Activated naive CD4-positive, alpha-beta T cell treated with anti-CD3 and anti-CD28 coated beads, Interleukin-2, amount 10 ng/mL, durations not matched to agents 7 days and 5 days (primary cell): ENCODE measurements at places on chromosomes 16 and 17.
A peak's percentile ranks its signal among the peaks of the same experiment; 100 is the strongest.

DNA sequence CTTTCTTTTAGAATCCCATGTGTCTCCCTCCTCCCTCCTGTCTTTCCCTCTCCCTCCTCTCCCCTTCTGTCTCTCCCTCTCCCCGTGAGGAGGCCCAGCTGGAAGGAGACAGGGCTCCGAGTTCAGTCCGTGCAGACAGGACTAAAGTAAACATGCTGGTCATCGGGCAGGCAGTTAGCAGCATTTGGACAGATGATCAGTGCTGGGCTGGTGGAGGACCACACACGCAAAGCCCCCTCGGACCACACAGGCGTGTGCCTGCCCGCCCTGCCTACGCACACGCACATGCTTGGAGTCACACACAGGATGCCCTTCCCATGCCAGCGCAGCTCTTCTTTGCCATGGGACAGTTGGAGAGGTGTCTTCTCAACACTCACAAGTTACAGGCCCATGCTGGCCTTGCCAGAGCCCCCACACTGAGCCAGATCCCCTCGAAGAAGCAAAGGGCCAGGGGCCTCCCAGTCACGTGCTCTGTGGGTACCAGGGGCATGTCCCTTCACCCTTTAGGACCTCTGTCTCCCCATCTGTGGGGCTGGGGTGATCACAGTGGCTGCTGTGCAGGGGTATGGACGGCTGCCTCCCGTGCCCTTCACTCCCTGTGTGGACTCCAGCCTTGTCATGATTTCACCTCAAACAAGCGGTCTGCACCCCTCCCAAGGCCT is 215.7 kb upstream of the FOXF1 start:
- DNase-seq, result no peak

DNA sequence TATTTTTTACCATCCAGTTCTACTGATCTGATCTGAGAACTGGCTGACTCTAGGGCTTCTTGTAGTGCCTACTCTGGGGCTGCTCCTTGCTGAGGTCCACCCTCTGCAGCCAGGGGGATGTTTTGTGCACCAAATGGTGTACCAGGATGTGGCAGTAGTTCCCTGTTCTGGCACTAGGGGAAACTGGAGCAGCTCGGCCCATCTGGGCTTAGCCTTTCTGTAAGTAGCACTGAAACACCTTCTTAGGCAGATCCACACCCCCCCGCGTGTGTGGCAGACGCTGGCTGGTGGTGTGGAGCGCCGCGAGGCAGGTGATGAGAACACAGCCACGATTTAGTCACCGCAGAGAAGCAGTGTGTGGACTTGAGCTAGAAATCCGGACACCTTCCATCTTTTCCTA is 17.0 kb downstream of the DUSP14 start:
- peak; percentile 52 for DNase-seq

GRCh38 chr16:49466529-49466831 is 92.9 kb downstream of the C16orf78 start:
- DNase-seq, result no peak

DNA sequence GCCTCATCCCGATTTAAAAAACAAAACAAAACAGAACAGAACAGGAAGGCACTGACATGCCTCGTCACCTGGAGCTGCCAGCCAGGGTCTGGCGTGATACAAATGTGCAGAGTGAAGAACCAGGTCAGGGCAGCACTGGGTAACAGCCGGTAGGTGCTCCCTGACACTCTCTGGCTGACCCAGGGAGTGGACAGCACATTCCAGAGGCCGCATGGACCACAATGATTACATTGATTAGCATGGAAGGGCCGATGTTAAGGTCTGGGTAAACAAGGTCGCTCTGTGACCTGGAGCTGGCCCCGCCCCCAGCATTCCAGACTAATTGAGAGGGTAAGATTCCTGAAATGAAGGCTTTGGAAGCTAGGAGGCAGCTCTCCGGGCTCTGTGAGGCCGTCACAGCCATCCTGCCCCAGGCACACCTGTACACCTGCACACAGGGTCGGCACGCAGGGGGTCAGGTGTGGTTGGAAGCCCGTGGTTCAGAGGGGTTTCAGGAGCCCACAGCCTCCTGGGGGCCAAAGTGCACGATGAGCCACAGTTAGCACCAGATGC is 21.4 kb downstream of the PIEZO1 start:
- DNase-seq, result no peak

DNA sequence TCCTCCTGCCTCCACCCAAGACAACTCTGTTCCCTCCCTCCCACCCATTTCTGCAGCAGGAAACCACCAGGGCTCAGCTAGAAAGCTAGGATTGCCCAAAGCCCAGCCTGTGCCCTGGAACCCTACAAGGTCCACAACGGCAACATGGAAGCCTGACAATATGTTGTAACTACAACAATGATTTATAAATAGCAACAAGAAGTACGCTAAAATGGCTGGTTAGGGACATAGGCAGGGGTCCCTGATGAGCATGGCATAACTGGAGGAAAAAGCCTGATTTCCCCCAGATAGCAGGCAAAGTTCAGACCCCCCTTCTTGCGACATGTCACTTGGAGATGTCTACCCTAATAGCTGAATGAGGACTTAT is 6.6 kb downstream of the ST3GAL2 start:
- DNase-seq, result no peak

DNA sequence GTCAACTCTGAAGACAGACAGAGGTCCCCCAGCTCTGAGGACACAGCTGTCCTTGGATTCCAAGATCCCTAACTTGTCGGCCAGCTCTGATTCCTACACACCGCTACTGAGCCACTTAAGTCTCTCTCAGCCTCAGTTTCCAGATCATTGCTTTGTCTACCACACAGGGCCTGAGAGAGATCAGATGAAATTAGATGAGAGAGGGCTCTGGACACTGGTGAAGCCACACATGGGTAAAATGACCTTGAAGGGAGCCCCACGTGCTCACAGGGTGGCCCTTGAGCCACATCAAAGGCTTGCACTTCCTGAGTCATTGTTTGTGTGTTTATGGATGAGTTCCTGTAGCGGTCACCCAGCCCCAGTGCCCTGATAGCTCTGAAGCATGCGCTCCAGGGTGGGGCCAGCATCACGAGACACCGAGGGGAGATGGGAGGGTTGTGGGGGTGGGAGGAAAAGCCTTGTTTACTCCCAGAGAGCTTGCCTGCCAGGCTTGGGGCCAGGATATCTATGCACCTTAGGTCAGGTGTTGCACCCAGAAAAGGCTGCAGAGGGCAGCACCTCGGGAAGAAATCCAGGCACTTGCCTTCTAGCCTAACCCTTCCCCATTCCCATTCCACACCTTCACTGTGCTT is 32.7 kb upstream of the SLC6A2 start:
- DNase-seq, result no peak

DNA sequence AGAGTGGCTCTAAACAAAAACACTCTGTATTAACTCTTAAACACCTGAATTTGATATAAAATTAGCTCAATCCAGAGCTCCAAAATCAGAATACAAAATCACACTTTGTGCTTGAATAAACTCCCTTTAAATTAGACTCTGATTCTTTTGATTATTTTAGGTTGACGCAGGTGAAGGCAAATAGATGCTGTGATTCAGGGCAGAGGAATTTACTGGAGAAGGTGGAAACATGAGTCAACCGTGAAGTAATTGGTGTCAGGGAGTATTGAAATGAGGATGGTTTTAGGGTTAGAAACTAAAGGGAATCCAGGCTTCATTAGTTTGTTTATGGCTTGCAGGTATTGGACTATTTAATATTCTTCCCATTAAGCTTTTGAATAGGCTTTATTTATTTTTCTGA is 37.1 kb upstream of the TEKT1 start:
- no peak for DNase-seq

DNA sequence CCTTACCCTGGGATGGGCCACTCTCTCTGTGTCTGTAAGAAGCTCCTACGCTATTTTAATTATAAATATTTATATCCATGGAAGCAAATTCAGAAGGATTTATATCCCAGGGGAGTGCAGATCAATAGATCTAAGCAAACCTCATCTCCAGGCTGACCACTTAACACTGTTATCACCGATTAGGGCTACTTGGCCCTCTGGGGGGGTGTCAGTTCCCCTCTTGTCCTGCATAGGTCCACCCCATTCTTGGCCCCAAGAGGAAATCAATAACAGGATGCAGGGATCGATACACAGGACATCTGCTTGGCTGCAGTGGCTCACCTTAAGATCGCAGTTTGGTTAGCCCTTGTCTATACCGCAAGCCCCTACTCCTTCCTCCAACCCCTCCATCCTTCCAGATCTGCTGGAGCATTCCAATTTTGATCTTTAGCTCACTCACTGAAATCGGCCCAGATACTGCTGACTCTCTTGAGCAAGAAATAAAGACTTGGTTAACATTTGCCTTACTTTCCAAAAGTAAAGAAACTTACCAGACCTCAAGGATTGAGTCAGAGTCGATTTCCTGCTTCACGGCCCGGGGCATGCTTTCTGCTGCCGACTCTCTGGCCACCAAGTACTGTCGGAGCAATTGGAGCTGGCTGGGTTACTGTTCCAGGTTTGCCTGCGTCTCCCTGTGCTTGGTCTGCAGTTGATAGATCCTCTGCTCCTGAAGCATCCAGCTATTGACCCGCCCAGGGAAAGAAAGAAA is 112.3 kb upstream of the PMFBP1 start:
- no peak for DNase-seq

GRCh38 chr17:40791787-40792436 is 7.8 kb downstream of the KRT28 start:
- DNase-seq, result no peak

GRCh38 chr16:53509906-53510703 is 7.1 kb upstream of the AKTIP start:
- peak; percentile 61 for DNase-seq

GRCh38 chr17:39952680-39953470 is 9.9 kb upstream of the GSDMA start:
- DNase-seq, result peak; percentile 99

GRCh38 chr16:67444259-67445125 is 13.6 kb downstream of the HSD11B2 start:
- DNase-seq, result no peak

GRCh38 chr16:19127205-19127604 is 13.4 kb downstream of the ITPRIPL2 start:
- no peak for DNase-seq

- no peak for DNase-seq
Observed at GRCh38 chr16:74320707-74321106, 24.1 kb downstream of the PSMD7 start.

- peak; percentile 50 for DNase-seq
Observed at GRCh38 chr16:12646490-12647274, 157.0 kb downstream of the CPPED1 start.

- no peak for DNase-seq
Observed at GRCh38 chr17:11300738-11301137, 59.7 kb downstream of the SHISA6 start.

DNA sequence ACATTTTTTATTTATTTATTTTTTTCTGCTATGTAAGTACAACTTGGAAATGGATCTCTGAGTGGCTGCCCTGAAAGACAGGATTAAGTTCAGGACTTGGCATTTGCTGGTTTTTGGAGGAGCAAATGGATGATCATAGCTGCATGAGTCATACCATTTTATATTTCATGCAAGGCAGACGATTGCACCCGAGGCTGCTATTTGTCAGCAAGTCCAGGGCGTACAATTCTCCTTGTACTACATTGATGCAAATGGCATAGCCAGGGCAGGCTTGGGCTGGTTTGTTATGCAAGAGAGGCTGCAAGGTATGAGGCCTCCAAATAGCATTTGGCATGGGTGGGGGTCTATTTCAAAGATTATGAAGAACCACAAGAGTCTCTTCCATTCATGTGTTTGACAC is 81.2 kb upstream of the CACNG3 start:
- no peak for DNase-seq

GRCh38 chr16:7318686-7319085 is 14.0 kb upstream of the RBFOX1 start:
- no peak for DNase-seq

DNA sequence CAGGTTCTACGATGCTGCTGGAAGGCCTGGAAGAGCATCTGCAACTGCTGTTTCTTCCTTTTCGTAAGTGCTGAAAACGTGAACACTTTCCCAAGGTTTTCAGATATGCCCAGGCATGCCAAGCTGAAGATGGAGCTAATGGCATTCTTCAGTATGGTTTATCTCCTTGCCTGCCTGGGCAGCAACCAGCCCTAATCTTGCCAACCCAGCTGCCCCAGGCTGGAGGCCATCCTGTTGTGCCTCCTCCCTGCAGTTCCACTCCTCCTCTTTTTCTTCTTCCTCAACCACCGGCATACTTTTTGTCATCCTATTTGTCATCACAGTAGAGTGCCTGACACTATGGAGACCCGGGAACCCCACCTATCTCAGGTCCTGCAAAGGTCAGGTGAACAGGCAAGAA is 1849.3 kb downstream of the TP53TG3F start:
- no peak for DNase-seq

- peak; percentile 56 for DNase-seq
Observed at GRCh38 chr17:38881600-38882191, 11.8 kb downstream of the LASP1 start.

GRCh38 chr17:72416054-72416675 is 295.3 kb downstream of the SOX9 start:
- DNase-seq, result no peak

- DNase-seq, result no peak
Observed at GRCh38 chr16:8561496-8561895, 28.8 kb downstream of the TMEM114 start.

- DNase-seq, result no peak
Observed at GRCh38 chr17:15106540-15106939, 158.6 kb downstream of the PMP22 start.

DNA sequence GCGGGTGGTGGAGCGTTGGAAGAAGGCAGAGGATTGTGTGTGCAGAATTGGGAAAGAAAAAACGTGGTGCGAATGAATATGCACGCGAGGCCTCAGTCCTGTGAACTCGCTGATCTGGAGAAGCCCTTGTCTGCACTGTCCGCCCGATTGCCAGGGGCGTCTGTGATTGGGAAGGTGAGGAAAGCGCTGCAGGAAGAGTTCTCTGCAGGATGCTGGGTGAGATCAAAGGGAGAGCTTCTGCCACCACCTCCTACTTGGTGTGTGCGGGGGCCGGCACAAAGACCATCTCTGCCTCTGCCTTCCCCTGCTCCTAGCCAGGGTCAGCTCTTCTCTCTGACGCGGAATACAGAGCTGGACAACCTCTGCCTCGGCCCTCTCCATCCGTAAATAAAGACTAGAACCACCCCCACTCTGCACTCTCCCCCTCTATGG is 841 bp upstream of the RAB5C start:
- DNase-seq, result no peak

DNA sequence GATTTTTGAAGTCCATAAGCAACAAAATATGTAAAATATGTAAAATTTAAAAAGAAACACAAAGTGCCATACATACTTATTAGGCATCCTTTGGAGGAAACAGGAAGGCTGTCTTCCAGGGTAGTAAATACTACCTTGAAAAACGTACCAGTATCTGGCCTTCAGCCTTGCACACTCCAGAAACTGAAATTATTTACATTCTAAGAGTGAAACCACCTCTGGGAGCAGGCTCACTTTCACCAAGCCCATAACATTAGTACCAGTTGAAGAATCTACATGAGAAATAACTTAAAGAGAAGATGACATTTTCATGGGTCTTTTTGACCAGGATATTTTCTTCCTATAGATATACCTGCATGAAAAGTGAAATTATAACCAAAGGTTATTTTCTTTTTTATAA is 6.4 kb downstream of the KRTAP9-1 start:
- no peak for DNase-seq

DNA sequence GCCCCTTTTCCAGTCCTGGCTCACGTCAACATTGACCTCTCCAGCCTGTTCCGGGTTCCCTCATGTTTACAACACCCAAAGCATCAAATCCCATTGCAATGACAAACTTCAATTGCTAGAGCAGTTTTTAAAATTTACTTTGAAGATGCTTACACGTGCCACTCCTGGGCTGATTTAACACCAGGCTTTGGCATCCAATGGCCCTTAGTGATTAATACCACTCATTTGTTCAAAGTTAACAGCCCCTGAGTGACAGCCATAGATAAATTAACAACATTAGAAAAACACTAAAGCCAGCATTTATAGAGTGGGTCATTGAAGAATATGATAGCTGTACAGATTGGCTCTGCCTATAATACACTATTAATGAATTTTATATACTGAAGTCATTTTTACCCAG is 135.1 kb downstream of the PMP22 start:
- DNase-seq, result no peak
